ENCODE measurements at places on chromosomes 1 and 21.

DNA sequence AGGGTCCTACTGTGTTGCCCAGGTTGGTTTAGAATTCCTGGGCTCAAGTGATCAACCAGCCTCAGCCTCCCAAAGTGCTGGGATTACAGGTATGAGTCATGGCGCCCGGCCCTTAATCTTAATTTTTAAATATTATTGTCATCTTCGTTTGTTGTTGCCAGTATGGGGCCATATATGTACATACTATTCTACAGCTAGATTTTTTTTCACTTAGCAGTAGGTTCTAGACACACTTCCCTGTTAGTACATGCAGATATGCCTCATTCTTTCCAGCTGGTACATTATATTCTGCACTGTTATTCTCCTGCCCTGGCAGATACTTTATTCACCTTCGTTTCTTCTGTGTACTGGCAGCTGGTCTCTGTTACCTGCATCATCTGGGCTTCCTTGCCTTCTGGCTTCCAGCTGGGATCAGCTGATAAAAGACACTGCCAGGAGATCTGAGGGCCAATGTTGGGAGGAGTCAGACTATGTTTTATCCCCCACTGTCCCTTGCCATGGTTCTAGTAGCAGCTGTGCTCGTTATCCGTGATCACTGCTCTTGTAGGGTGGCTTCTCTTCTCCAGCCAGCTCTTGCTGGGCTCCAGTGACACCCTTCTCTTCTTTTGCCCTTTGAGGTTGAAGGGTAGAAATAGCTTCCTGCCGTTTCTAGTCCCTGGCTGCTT, 24.7 kb downstream of the ST3GAL3 start:
- no peak for DNase-seq

- DNase-seq, result no peak
These were observed 38.9 kb downstream of the PTGFRN start for GRCh38 chr1:116948642-116949041.

GRCh38 chr1:109876617-109877316, 33.9 kb upstream of the CSF1 start:
- no peak for DNase-seq

DNA sequence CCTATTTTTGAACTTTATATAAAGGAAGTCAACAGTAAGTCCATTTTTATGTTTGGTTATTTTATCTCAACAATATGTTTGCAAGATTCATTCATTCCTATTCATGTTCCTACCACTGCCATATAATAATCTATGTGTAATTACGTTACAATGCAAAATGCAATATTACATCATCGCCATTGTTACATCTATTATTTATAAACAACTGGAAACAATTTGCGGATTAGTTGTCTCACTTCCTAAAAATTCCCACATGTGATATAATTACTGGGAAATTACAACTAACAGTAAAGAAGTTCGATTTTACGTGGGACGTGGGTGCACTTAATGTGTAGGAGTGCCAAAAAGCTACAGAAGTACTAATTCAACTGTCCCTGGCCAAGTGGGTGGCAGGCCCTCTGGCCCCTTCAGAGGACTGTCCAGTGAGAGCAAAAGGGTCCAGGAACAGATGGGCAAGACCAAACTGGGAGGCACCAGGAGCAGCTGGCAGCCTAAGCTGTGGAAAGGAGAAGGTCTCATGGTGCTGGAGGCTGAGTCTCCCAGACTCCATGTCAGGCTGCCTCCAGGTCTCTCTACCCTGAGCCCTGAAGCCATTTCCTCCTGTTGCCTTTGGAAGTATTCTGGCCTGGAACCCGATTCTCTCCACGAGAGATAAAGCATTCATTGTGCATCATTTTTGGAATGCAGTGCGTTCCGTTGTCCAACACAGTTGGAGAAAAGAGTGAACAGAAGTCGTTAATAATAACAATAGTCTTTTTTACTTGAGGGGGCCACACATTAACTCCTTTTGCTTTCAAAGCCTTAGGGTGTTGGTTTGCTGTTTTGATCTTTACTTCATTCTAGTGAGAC, 42.9 kb downstream of the TNNT2 start:
- no peak for DNase-seq

DNA sequence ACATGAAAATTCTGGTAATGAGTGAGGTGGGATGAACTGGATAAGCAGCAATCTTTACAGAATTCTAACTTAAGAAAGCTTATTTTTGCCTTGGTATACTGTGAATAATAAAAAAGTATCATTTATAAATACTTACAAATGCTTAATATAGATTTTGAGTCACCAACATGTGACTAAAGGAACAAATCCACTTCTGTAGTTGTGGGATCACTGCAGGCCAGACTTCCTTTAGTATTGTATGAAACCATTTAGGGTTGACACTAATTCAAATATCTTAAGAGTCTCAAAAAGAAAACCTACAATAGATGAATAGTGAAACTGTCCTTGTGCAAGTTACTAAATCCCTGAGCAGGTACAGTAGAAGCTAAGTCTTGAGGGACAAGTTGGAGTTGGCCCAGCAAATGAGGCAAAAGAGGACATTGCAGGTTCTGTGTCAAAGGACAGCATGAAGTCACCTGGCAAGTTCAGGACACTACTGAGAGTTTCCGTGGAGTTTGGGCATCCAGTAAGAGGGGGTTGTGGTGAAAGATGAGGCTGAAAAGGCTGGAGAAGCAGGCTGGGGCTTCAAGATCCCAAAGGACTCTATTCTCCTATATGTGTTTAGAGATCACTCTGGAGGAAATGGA, 5.9 kb upstream of the THEM4 start:
- DNase-seq, result no peak

DNA sequence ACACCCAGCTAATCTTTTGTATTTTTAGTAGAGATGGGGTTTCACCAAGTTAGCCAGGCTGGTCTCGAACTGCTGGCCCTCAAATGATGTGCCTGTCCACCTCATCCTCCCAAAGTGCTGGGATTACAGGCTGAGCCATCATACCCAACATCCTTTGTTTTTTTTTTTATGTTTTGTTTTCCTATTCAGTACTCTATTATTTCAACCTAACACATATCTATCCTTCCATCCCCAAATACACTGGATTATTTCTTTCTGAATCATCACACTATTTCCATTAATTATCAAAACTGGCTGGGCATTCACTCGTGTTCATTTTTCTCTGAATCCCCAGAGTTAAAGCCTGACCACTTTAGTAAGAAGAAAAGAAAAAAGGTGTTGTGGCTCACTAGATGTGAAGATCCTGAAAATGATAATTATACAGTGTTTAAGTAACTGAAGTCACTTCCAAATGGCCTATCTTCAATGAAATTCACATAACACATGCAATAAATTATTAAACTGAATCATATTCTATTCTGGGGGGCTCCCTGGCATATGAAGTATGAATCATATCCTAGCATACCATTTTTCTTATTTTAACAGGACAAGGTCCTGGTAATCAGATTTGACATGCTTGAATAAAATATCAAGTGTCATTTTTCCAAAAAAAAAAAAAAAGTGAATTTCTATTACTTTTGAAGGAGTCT, 1754.2 kb downstream of the BRINP3 start:
- DNase-seq, result no peak

GRCh38 chr1:198674009-198674408, 35.2 kb downstream of the PTPRC start:
- no peak for DNase-seq

DNA sequence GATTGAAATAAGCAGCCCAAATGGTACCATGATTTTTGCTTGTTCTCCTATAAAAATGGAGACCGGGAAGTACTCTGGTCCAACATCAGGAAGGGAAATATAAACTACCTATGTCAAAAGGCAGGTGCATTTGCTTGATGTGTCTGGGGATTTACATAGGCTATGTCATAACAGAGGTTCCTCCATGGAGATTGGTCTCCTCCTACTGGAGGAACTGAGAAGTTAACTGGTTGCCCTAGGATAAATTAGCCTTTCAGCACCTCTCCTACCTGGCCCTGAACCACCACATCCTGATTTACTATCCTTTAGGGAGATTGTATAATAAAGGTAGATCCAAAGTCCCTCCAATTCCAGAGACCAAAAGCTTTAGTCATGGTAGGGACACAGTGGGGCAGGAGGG, 1109.3 kb upstream of the B3GALT2 start:
- peak; percentile 15 for DNase-seq

GRCh38 chr1:89802841-89803240, 18.0 kb upstream of the LRRC8D start:
- DNase-seq, result no peak

GRCh38 chr1:170044187-170044586, 30.3 kb downstream of the KIFAP3 start:
- no peak for DNase-seq

GRCh38 chr1:18951818-18952391, 4.6 kb downstream of the IFFO2 start:
- no peak for DNase-seq

Data from LoVo (cell line).